Activated T-cell treated with anti-CD3 and anti-CD28 coated beads for 24 hours (primary cell): ENCODE measurements at places on chromosomes 7 and 10.
A peak's percentile ranks its signal among the peaks of the same experiment; 100 is the strongest.

DNA sequence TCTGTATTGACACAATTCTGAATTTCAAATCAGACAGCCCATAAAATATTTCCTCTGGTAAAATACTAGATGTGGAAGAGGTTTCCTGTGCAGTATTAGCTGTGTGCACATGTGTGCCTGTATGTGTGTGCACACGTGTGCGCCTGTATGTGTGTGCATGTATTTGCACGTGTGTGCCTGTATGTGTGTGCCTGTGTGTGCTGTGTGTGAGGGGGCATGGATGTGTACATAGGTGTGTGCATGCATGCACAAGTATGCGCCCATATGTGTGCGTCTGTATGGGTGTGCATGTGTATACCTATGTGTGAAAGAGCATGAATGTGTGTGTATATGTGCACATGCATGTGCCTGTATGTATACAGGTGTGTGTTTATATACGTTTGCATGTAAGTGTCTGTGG is 191.4 kb downstream of the KLF6 start:
- DNase-seq, result no peak

DNA sequence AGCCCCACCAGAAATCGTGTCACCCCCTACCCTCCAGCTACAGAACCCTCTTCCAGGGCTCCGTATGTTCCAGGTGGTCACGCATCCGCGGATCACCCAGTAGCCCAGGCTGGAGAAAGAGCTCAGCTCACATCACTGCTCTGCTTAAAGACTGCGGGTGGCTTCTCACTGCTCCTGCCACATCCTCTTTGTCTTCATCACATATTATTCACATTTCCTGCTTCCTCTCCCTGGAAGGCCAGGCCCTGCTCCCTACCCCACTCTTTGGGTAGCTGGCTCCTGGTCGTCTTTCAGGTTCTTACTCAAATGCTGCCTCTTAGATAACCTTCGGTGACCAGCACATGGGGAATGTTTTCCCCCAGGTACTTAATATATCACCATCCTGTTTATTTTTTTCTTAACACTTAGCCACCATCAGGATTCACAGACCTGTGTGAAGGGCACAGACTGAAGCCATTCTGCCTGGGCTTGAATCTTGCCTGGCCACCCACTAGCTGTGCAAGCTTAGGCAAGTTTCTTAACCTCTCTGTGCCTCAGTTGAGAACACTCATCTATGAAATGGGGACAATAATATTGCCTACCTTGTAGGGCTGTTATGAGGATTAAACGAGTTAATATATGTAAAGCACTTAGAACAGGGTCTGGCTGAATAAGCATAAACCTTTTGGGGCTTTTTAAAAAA is 307.8 kb downstream of the PRPF18 start:
- no peak for DNase-seq

GRCh38 chr10:103111031-103111917 is 81.8 kb downstream of the NT5C2 start:
- no peak for DNase-seq

- no peak for DNase-seq
These were observed 241.2 kb downstream of the DNAJB9 start for GRCh38 chr7:108810756-108811385.

GRCh38 chr10:121069061-121069850 is 218.1 kb downstream of the WDR11 start:
- no peak for DNase-seq

- DNase-seq, result no peak
These were observed 917.9 kb downstream of the GRID1 start for GRCh38 chr10:85448716-85449115.

- DNase-seq, result no peak
These were observed 9.0 kb downstream of the SKIDA1 start for GRCh38 chr10:21516242-21517131.

DNA sequence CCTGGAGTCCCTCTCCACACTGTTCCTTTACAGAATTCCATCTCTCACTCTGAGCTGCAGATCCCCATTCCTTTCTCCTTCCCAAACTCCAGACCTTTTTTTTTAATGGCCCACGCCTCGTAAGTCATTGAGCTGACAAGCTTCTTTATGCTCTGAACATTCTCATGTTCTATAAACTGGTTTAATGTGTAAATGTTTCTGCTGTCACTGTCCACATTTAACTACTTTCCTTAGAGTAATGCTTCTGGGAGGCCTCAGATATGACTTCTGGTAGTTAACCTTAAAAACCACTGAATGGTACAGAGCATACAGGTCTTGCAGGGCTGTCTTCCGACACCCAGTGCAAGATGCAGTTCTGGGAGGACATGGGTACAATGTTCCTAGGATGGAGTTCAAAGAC is 71.1 kb upstream of the CAMK2B start:
- DNase-seq, result no peak

GRCh38 chr10:122221958-122222357 is 49.1 kb upstream of the BTBD16 start:
- DNase-seq, result no peak

GRCh38 chr10:79260811-79261740 is 86.2 kb upstream of the PPIF start:
- no peak for DNase-seq

- DNase-seq, result no peak
These were observed 207.7 kb downstream of the MAGI2 start for GRCh38 chr7:79245623-79246249.

GRCh38 chr10:120318862-120319261 is 138.2 kb upstream of the PLPP4 start:
- DNase-seq, result no peak

GRCh38 chr10:64277536-64277935 is 756.3 kb downstream of the REEP3 start:
- DNase-seq, result no peak

- no peak for DNase-seq
These were observed 67.3 kb upstream of the PDZD8 start for GRCh38 chr10:117442521-117442920.

GRCh38 chr7:39073432-39073831 is 95.7 kb downstream of the POU6F2 start:
- no peak for DNase-seq

DNA sequence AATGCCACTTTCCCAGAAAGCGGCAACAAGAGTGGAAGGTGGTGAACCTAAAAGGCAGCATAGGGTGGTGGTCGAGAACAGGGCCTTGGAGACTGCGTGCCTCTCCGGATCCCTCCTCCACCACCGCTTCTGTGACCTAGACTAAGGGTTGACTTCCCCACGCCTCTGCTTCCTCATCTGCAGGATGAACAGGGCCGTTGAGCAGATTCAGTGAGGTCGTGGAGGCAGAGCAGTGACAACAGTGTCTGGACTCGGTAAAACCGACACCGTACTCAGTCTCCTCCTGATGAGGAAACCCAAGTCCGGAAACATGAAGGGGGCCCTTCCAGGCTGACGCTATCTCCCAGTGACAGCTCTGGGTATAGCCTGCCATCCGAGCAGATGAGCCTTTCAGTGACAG is 162.6 kb downstream of the CELF2 start:
- peak; percentile 53 for DNase-seq
